ENCODE measurements at places on chromosomes 2 and 18.

- DNase-seq, result no peak
Observed at GRCh38 chr2:179049203-179049545, 763 bp downstream of the CCDC141 start.

GRCh38 chr2:235561450-235561849 lies 67.6 kb downstream of the AGAP1 start:
- no peak for DNase-seq

- DNase-seq, result no peak
Observed at GRCh38 chr2:11056614-11057013, 98.7 kb upstream of the SLC66A3 start.

DNA sequence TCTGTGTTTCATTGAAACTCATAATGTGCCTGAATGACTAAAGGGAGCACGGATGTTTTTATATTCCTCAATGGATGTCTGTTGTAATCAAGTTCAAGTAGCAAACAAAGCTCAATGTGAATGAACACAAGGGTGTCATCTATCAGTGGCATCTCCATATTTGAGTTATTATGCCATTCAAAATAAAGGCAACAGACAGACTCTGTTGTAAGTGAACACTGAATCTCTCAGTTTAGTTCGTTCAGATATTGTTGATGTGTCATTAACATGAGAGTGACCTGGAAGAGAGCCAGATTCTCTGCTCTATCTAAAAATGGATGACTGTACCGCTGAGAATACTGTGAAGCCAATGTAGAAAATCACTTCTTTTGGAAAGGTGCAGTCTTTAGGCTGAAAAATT lies 118.7 kb downstream of the NUP35 start:
- no peak for DNase-seq

GRCh38 chr2:180443888-180444287 lies 436.8 kb upstream of the CWC22 start:
- no peak for DNase-seq

GRCh38 chr2:9721344-9721743 lies 90.5 kb upstream of the YWHAQ start:
- DNase-seq, result no peak

- DNase-seq, result no peak
Observed at GRCh38 chr2:113160962-113161361, 12.8 kb upstream of the PSD4 start.

DNA sequence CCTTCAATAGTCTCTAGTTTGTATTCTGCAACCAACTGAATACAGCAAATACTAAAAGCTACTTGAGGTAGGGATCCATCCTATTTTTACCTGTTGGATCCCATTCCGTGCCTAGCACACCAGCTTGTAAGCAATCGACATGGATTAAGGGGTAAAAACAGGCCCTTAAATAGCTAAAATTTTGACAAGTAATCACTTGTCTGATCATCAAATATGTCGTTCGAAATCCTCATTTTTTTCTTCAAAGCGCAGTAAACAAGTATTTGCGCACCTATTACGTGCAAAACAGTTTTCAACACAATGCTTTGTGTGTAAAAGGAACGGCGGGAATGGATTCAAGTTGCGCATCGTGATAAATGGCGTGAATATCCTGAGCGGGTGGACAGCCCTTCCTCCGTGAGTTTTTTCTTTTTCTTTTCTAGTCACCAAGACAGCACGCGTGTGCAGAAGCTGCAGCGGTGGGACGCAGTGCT lies 1.4 kb upstream of the ACVR2A start:
- DNase-seq, result no peak

- DNase-seq, result no peak
Observed at GRCh38 chr18:48292229-48292628, 117.0 kb downstream of the ZBTB7C start.

All from skin of body (tissue), 3 donors.